ENCODE measurements at places on chromosomes 2 and 18.

GRCh38 chr2:3406501-3406900 is 27.0 kb downstream of the TRAPPC12 start:
- DNase-seq = no peak

GRCh38 chr2:43417300-43417699 is 178.5 kb downstream of the THADA start:
- DNase-seq = no peak

DNA sequence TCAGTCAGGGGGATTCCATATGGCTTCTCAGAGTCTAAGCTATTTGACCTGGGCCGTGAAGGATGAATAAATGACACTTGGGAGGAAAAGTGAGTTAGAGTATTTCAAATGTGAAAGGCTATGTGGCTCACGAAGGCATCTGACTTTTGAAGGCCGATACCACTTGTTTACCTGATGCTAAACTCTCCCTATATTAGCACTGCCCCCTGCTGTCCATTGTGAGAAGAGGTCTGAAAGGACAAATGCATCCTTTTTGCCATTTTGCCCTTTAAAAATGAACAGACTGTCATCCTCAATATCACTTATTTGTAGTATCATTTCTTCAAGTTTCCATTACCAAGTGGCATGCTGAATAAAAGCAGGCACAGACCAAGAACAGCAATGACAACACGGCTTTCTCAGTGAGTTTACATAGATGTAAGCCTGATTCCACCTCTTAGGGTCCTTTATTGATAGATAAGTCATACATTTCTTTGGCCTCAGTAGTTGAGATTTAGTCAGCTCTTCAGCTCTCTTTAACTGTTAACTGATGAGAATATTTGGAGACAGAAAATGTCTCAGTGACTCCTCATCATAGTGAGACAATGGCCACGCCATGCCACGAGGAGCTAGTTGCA is 40.1 kb downstream of the DOCK10 start:
- DNase-seq = peak; percentile 38

DNA sequence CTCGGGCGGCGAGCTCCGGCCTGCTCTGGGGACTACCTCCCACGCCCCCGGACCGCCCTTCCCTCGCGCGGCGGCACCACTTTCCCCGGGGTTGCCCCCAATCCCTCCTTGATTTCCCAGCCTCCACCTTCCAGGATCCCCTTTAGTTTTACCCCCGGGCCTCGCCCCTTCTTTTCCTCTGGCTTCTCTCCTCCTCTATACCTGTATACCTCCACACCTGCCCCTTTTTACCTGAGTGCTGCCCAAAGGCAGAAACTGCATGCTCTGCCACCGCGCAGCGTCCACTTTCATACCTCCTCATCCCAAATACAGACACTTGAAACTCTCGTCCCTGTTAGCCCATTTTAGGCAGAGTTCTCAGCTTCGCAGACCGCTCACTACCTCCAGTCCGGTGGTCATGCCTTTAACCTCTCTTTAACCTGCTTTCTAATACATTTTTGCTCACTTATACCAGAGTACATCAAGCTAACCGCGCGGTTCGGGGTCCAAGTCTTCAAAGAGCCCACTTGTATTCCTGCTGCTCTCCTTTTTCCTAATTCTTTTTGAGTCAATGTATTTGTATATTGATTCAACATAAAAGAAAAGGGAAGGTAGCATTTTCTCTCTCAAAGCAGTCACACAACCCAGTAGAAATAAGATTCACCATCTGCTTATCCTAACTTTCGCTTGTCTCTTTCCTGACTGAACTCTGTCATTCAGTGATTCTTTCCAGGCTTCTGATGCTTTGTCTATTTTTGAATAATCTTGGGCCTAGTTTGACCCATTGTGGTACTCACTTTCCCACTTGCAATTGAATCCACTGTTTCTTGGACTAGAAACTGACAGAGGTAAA is 901 bp downstream of the SPOPL start:
- no peak for DNase-seq

- DNase-seq = no peak
These were observed 157.5 kb downstream of the TGIF1 start for GRCh38 chr18:3607309-3608098.

DNA sequence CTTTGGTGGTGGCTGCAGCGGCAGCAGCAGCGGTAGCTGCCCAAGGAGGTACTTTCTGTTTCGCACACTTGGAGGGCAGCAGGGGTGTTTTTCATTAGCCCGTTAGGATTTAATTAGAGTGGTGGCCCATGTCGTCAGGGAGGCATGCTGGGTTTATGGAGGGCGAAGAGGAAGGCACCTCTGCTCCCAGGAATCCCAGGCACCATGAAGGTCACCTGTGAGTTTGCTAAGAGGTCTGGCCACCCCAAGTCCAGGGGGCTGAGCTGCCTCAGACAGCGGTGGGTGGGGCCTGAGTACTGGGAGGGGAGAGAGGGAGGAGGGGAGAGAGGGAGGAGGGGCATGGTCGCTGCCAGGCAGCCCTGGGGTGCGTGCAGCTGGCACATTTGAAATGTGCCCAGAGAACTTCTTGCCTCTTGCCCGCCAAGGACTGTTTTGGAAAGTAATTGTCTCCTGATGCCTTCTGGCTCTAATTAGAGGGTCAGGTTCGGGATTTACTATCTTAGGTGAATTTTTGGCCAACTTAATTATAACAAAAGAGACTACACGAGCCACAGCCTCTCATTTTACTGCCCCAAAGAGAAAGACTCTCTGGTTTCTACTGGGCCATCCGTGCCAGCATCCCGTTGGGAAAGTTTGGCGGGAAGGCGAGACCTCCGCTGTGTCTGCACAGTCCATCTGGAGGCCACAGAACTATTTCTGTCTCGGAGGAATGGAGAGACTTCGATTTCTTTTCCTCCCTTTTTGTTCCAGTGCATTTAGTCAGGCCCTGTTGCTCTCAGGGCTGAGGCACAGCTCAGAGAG is 62.0 kb downstream of the GLI2 start:
- DNase-seq = no peak

- no peak for DNase-seq
These were observed 177.1 kb upstream of the HAAO start for GRCh38 chr2:42969231-42970150.

All from NCI-H524 treated with DMSO at 0.1 percent for 48 hours (cell line).